NCI-H460 (cell line): ENCODE measurements at places on chromosomes 11 and 22.

DNA sequence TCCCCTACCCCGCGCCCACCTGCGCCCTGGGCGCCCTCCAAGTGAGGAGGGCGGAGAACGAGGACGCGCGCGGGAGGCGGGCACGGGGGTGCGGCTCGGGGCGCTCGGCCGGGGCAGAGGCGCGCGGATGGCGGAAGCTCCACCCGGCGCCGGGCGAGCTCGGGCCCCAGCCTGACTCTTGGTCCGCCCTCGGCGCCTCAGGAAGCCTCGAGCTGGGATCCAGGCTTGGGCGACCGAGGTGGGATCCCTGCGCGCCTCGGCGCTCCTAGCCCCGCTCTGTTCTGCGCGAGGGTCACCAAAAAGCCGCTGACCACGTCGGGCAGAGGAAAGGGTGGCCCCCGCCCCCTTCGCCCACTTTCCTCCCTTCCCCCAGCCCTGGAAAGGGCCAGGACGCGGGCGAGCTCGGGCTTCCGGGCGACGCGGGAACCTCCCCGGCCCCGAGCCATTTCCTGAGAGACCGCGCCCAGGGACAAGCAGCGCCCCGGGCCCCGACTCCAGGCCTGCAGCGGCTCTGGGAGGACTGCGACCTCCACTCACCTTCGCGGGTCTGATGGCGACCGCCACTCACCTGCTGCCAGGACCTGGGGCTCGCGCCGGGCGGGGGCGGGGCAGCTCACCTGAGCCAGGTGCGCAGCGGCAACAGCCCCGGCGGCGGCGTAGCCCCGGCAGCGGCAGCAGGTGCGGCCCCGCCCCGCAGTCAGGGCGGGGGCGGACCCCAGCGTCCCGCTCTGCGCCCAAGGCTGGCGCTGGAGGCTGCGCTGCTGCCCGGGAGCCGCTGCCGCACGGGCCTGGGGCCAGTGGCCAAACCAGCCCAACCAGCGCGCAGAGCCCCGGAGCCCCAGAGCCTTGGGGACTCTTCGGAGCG lies 2.2 kb upstream of the SIGIRR start:
- DNase-seq: no peak

- no peak for DNase-seq
Observed at GRCh38 chr22:47160141-47160541, 397.7 kb downstream of the TBC1D22A start.

GRCh38 chr11:120539667-120540369 lies 28.3 kb downstream of the GRIK4 start:
- no peak for DNase-seq

- DNase-seq: no peak
Observed at GRCh38 chr22:47375621-47376321, 613.3 kb downstream of the TBC1D22A start.

- no peak for DNase-seq
Observed at GRCh38 chr22:42604403-42604802, 10.3 kb downstream of the POLDIP3 start.

DNA sequence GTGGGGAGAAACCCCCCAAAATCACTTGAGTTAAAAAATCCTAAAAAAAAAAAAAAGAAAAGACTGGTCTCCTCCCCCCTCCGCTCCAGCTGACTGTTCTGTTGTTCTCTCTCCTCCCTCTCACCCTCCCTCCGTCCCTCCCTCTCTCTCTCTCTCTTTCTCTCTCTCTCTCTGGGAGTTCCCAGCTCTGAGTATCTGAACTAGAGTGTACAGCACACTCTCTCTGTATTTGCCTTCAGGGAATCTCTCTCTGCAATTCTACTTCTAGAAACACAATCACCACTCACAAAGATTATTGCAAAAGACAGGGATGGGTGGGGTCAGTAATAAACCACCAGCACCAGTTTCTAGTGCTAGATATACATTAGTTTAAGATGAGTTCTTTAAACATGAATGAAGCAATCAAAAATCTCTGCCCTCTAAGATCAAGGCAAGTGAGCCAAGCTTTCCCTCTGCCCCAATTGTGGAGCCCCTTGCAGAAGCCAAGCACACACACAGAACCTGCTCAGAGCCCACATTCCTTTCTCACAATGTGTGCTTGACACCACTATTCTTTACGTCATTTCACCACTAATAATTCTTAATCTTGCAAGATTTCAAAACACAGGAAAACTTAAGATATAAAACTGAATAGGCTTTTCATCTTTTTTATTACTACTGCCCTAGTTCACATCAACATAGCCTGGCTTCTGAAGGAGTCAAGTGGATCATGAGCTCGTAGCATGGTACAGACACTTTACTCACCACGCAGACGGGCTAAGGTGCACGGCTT lies 133.5 kb downstream of the RBFOX2 start:
- DNase-seq: peak; percentile 6

DNA sequence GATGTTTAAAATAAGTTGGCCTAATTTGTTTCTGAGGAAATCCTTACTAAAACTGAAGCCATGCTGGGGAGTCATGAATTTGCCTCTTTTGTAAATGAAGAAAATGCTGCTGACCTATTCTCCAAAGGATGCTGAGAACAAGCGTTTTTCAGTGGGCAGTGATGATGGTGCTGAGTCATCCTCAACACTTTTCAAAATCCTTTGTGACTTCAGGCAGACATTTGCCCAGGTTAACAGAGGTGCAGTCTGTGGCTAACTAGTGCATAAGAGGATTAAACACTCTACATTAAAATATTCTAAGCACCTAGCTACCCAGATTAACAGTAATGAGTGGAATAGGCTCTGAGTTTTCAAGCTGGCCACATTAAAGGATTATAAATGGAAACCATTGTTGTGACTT lies 509.0 kb downstream of the DLG2 start:
- DNase-seq: no peak

DNA sequence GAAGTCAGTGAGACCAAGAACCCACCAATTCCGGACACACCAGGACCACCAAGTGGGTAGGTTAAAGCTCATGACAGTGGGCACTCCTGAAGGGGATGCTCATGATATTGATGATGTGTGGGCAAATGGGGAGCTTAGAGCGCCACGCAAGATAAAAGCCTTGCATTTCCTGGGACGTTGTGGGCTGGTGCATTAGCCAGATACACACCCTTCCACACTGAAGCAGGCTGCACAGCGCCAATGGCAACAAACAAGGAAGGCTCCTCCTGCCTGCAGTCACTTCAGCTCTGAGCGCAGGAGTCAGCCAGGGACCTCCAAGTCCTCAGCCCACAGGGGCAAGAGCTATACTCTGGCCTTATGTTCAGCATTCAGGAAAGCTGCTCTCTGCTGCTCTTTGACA lies 20.6 kb downstream of the TMEM218 start:
- no peak for DNase-seq

- DNase-seq: no peak
Observed at GRCh38 chr11:14980854-14981253, 8.7 kb upstream of the CALCA start.

DNA sequence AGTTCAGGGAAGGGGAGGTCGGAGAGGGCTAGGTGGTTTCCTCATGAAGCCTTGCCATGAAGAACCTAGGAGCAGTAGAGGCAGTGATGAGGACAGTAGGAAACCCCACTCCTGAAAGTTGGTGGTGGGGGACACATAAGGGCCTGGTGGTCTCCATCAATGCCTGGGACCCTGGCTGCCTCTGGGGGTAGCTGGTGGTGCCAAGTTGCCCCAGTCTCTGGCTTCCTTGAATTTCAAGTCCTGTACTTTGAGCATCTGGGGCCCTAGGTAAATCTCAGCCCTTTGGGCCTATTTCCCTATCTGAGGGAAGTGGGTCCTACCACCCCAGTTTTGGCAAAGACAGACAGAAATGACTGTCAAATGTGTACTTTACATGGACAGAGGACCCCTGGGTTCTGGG lies 28.1 kb downstream of the AMPD3 start:
- no peak for DNase-seq

DNA sequence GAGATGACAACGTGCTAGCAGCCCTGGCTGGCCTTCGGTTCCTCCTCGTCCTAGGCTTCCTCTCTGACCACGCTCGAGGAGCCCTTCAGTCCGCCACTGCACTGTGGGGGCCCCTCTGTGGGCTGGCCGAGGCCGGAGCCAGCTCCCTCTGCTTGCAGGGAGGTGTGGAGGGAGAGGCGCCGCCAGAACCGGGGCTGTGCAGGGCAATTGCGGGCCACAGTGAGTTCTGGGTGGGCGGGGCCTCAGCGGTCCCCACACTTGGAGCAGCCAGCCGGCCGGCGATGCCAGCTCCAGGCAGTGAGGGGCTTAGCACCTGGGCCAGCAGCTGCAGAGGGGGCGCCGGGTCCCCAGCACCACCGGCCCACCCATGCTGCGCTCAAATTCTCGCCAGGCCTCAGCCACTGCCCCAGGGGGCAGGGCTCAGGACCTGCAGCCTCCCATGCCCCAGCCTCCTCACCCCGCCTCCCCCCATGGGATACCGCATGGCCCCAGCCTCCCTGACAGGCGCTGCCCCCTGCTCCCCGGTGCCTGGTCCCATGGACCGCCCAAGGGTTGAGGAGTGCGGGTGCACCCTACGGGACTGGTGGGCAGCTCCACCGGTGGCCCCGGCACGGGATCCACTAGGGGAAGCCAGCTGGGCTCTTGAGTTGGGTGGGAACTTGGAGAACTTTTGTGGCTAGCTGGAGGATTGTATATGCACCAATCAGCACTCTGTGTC lies 399.4 kb downstream of the LUZP2 start:
- no peak for DNase-seq

GRCh38 chr22:49370627-49371301 lies 456.9 kb downstream of the BRD1 start:
- DNase-seq: no peak

DNA sequence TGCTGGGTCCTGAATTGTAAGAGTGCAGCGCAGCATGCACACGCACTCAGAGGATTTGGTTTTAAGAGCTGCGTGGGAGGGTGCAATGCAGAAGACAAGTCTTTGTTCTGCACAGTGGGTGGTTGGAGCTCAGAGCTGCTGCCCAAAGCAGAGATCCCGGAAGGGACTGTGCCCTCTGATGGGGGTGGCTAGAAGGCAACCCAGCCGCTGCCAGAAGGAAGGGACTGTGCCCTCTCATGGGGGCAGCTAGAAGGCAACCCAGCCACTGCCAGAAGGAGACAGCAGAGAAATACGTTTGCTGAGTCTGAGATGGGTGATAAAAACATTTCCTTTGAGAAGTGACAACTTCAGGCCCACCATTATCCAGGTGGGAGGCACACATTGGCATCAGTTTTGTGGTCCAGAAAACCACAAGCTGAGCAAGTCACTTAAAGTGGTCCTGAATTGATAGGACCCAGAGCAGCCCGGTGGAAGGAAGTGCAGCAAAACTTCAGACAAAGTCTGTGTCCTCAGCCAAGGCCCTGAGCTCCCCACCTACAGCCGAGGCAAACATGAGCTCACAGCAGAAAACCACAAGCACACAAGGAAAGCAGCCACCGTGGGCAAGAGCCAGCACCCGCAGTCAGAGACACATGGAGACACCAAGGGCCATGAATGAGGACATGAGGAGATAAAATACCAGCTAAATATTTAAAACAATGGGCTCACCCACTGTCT lies 4.3 kb downstream of the KRTAP5-6 start:
- DNase-seq: no peak

- DNase-seq: peak; percentile 84
Observed at GRCh38 chr22:41998361-41999261, at the start of gene WBP2NL. TSS of gene WBP2NL (plus strand) at chr22:41998788. CDS start at chr22:41998819, 31 bp downstream.

GRCh38 chr22:30312053-30312452 lies 14.7 kb downstream of the TBC1D10A start:
- no peak for DNase-seq

DNA sequence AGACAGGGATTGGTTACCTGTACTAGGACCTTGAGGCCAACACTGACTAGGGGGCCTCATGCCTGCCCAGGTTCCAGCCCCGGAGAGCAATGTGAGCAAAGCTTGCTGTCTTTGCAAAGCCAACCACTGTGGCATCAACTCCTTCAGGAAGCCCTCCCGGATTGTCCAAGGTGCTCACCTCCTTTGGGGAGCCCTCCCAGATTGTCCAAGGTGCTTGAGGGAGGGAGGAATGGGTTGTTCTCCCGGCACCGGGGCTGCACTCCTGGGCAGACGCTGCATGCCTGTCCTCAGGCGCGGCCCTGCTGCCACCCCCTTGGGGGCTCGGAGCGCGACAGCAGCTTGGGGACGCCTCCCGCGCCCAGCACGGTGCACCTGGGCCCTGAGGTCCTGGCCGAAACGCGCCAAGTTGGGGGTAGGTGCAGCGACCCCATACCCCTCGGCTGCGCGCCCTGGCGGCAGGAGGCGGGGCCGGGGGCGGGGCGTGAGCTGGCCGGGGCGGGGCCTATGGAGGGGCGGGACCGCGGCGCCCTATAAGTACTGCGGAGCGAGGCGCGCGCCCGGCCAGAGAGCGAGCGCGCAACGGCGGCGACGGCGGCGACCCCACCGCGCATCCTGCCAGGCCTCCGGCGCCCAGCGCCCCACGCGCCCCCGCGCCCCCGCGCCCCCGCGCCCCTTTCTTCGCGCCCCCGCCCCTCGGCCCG lies at the start of gene CD81:
Gene CD81 (plus strand): TSS at position 560 of the 701 bp plus-strand sequence. CDS start 240 bp downstream, outside the sequence.
- no peak for DNase-seq

- no peak for DNase-seq
Observed at GRCh38 chr22:42642806-42643633, 2.6 kb upstream of the ATP5MGL start.

- DNase-seq: peak; percentile 38
Observed at GRCh38 chr22:24803064-24803542, 2.9 kb upstream of the SGSM1 start.

DNA sequence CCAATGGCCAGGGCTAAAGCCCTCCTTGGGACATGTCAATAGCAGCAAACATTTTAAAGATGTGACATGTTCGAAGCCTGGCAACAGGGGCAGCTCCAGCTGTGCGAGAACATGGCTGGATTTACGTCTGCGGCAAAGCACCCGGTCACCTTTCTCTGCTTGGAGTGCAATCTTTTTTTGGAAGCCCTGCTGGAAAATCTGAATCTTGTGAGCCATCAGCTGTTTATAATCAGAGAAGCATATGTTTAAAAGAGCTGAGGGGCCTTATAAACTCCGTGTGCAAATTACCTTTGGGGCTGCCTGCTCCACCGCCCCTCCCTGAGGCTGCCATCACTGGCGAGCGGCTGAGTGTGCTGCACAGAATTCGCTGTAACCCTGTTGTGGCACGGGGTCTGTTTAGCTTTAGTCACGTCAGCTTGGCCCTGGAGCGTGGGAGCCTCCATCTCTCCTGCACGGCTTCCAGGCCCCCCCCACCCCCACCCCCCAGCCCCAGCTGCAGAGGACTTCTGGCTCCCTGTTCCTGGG lies 9.0 kb upstream of the KCNQ1OT1 start:
- DNase-seq: no peak

- no peak for DNase-seq
Observed at GRCh38 chr11:115506954-115507675, 2.9 kb upstream of the CADM1 start.

GRCh38 chr11:1532014-1532586 lies 40.0 kb downstream of the DUSP8 start:
- DNase-seq: no peak
